Stimulated activated CD4-positive, alpha-beta T cell treated with anti-CD3 and anti-CD28 coated beads, TNF-alpha, amount 100 ng/mL, for 1 hour (primary cell): ENCODE measurements at places on chromosomes 6 and 20.
A peak's percentile ranks its signal among the peaks of the same experiment; 100 is the strongest.

DNA sequence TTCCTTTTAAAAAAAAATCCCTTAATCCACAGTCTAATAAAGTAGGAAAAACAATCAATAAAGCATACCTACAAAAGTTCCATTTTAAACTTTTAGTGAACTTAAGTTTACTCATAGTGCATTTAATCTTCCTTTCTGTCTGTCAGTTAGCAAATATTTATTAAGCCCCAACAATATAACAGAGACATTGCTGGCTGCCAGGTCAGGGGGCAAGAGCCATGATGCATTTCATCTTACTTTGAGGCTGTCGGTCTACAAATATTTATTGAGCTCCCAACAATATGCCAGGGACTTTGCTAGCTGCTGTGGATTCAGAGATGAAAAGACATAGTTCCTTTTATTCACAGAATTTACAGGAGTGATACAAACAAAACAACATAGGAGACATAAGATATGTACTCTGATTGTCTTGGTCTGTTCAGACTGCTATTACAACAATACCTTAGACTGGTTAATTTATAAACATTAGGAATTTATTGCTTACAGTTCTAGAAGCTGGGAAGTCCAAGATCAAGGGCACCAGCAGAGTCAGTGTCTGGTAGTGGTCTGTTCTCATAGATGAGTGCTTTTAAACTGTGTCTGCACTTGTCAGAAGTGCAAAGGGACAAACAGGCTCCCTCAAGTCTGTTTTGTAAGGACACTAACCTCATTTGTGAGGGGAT, 118.6 kb downstream of the PLCB1 start:
- DNase-seq: no peak

- DNase-seq: no peak
These were observed 23.7 kb downstream of the PEX7 start for GRCh38 chr6:136846046-136846445.

DNA sequence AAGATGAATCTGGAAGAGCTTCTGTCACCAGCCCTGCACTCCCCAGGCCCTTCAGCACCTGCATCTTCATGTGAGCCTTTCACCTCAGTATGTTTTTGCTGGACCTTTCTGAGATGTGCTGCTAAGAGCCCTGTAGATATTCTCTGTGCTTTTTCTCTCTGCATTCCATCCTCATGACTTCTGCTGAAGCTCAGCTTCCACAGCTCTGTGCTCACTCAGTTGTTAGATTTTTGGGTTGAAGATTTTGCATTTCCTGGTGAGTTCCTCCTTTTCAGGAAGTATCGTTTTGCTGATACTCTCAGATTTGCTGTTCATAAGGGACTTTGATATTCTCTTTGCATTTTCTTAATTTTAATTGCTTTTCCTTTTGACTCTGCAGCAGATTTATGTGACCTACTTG, 18.3 kb downstream of the KIAA1586 start:
- DNase-seq: no peak

DNA sequence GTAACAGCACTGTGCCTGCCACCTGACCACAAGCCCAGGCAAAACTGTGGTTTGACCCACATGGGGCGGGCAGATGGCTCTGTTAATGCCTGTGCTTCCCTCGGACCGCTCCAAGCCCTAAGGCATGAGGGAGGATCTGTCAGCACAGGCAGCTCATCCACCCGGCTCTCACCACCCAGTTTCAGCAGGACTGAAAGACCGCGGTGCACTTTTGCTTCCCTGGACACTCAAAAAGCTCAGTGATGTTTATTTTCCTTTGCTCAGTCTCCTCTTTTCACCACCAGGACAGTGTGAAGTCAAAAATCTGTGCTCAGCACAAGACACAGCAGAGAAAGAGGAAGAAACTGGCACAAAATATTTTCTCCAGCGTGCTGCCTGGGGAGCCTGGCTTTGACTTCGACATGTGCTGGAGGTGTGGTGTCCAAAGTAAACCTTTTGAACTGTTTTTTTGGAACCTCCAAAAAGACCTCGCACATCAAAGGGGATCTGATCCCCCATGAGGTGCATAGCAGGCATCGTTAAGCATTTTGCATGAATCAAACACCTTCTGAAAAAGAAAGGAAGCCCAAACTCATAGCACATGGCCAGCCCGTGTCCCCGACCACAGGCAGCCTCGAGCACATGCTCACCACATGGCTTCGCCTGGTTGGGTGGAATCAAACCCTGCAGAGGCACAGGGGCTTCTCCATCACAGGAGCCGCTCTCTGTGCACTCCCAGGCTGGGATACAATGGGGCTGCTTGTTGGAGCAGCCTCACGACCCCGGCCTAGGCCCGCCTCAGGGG, 441.7 kb upstream of the JARID2 start:
- no peak for DNase-seq

DNA sequence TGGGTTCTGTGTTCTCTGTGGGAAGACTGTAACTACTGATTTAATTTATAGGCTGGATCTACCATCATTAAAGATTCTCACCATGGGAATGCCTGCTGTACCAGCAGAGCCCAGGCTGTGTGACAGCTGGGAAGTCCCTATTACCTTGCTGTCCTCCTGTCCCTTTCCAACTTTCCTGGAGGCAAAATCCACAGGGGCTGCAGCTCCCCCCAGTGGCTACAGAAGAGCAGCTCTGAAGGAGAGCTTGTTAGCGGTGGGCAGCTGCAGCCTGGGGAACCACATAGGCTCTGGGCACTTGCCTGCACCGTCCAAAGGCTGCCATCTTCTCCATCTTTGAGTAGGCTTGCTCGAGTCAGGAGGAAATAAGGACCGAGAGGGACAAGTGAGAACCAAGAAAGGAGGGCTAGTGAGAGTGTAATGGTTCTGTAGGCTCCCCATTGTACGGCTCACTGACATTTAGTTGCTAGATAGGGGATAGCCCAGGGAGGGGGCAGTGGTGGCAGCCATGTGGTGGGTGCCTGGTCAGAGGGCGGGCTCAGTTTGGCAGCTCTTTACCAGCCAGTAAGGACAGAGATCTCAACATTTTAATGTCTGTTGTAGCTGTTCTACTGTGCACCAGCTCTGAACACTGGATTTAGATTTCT, 155.1 kb upstream of the MLIP start:
- DNase-seq: no peak

- no peak for DNase-seq
These were observed 239.1 kb downstream of the THBS2 start for GRCh38 chr6:169014211-169015197.

- DNase-seq: no peak
These were observed 199.2 kb upstream of the SULF2 start for GRCh38 chr20:47984437-47984836.

- DNase-seq: no peak
These were observed 118.2 kb downstream of the CARMIL1 start for GRCh38 chr6:25397406-25397805.

DNA sequence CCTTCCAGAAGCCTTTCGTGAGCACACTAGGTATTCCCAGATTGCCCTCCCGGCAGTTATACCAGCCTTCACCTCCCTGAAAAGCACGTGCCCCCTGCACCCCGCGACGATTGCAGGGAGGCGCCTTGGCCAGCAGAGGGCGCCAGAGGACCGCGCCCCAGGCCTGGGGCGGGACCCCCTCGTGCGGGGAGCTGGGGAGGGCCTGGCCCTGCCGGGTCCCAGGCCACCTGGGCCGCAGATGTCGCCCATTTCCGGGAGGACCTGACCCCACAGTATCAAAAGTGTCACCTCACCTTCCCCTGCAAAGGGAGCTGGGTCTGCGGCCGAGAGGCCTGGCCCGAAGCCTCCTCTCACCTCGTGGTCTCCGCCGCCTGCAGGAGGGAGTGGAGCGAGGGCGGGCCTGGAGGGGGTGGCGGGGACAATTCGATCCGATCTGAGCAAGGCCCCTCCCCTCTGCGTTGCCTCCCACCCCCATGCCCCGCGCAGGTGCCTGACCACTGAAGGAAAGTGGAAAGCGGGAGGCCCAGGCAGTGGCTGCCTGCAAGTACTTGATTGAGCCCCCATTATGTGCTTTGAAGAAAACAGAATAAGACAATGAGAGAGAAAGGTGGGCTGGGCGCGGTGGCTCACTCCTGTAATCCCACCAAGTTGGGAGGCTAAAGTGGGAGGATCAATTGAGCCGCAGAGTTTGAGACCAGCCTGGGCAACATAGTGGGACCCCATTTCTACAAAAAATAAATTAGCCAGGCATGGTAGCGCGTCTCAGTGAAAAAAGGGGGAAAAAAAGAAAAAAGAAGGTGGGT, 3.5 kb upstream of the SNAI1 start:
- DNase-seq: peak; percentile 68
